ENCODE measurements at places on chromosomes 3 and 15.

- no peak for DNase-seq
These were observed 716.2 kb downstream of the DIPK2A start for GRCh38 chr3:144687862-144688261.

GRCh38 chr3:47163169-47164006, 525 bp downstream of the SETD2 start:
- peak; percentile 12 for DNase-seq

DNA sequence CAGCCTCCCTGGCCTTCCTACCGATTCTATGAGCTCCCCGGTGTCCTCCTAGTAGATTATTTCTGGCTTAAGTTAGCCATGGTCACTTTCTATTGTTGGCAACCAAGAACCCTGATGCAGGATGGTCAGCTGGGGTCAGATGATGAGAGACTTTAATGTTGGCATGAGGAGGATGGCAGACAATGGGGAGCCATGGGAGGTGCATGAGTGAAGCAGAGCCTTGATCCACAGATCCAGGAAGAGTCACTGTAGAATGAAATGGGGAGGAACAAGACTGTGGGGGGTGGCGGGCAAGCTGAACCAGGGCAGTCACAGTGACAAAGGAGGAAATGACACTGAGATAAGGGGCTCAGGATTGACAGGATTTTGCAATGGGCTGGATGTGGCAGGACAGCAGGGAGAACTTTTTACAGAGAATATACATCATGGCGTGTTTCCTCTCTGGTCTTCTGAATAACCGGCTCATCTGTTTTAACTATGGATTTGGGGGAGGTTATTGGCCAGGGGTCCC, 60.9 kb downstream of the RPLP1 start:
- peak; percentile 70 for DNase-seq

DNA sequence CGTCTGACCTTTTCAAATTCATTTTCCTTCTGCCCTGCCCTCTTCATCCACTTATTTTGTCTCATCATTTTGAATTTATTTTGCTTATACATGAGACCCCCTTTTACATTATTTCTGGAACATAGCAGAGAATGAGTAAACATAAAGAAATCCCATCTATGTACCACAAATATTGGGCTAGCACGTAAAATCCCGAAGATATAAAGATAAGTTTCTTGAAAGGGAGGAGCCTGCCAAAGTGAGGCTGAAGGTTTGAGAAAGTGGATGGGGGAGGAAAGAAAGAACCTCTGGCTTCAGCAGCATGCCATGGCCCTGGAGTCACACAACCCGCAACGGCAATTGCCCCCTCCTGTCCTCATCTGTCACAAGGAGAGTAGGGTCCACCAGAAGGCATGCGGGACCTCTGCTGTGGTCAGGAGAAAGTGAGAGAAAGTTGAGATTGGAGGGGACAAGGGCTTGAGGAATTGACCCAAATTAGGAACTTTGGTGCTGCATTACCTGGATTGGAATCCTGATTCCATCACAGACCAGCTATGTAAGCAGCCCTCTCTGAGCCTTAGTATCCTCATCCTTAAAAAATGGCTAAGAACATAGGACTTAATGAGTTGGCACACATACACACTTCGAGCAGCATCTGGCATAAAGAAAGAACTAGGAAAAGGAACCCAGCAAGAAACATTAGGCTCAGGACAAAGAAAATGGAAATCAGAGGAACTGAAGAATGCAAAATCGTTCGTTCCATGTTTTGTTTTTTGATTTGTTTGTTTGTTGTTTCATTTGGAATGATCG, 53.7 kb upstream of the GYG1 start:
- DNase-seq = no peak

DNA sequence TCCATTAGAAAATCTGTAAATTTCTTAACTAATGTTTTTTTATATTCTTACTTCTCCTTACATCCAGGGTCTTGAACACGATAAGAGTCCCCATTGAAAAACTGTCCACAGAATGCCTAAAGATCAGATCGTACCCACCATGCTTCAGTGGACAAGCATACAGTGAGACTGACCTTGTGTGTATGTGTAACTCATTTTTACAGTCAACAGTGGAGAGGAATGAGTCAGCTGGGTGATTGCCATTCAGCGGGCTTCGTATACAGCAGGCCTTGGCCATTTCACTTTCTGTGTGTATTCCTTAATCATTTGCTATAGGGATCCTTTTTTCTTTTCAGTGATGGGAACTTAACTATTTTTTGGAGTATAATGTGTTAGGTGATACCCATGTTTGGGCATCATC, 10.6 kb downstream of the PARP14 start:
- no peak for DNase-seq

- peak; percentile 60 for DNase-seq
These were observed 55.7 kb upstream of the ACP3 start for GRCh38 chr3:132261506-132261905.

- no peak for DNase-seq
These were observed 2.4 kb upstream of the PRKCI start for GRCh38 chr3:170219850-170220249.
